ENCODE measurements at places on chromosomes 4 and X. TPM values are rescaled to one million over a fixed set of nuclear protein-coding genes. Genes with fewer than 3 reads are reported as not detected.
A peak's percentile ranks its signal among the peaks of the same experiment; 100 is the strongest.

DNA sequence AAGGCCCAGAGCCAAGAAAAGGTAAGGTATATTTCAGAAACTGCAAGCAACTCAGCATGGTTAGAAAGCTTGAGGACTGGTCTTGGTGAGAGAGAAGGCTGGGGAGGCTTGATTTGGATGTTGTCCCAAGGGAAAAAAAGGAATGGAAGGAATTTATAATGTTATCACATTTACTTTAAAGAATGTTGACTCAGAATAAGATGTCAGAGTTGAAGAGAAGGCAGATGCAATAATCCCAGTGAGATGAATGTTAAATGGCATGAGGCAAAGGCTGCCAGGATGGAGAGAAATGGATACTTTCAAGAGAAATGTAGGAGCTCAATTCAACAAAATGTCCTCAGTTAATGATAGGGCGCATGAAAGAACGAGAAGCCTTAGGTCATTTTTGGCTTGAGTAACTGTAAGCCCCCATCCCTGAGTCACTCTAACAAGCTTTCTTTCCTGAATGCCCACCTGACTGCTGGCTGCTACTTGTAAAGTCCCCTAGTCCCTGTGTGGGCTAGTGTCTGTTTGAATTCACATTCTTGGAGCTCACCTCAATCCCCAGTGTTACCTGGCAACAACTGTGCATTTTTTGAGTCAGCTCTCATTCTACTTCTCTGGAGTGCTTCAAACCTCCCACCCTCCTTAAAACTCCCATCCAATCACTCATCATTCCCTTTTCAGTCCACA, 103.0 kb upstream of the TAPT1 start:
- H3K27ac ChIP-seq, result no peak overlapping the region
- H3K36me3 ChIP-seq, result no peaks in the 10 kb centered on the region
- DNase-seq, result no peak
- no peaks in the 10 kb centered on the region for H3K27me3 ChIP-seq
- H3K4me1 ChIP-seq, result no peaks in the 10 kb centered on the region
- no peak overlapping the region for H3K4me3 ChIP-seq

Gene TMEM192
- total RNA-seq, result 20.5 TPM

DNA sequence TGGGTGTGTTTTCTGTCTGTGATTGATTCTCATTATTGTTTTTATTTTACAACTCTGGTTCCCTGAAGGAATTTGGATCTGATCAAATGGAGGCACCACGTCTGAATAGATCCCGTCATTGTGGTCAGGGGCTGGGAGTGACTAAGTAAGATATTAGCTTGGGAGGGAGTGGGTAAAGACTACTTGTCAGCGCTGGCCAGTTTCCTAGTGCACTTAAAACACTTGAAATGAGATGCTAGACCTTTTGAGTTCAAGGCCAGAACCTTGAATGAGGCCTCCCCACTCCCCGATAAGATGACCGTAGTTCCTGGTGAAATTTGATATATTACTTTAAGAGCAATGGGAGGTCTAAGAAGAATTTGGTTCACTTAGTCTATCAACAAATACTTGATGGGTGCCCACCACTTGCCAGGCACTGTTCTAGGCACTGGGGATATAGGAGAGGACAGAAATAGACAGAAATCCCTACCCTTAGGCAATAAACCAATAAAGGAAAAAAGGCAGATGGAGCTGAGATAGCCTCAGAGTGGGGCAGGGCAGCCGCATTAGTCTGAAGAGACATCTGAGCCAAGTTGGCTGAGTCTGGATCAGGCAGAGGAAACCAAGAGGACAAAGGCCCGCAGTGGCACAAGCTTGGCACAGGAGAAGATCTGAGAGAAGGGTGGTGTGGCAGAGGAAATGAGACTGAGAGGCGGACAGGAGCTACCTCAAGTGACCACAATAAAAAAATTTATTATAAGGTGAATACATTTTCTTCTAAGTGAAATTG, 11.8 kb downstream of the FAM184B start:
- DNase-seq, result no peak
- H3K4me1 ChIP-seq, result no peaks in the 10 kb centered on the region
- no peak overlapping the region for H3K4me3 ChIP-seq
- no peaks in the 10 kb centered on the region for H3K27me3 ChIP-seq

- H3K27ac ChIP-seq, result no peak overlapping the region
- H3K4me1 ChIP-seq, result no peaks in the 10 kb centered on the region
- no peaks in the 10 kb centered on the region for H3K27me3 ChIP-seq
- H3K4me3 ChIP-seq, result no peak overlapping the region
- H3K36me3 ChIP-seq, result no peaks in the 10 kb centered on the region
Measured at GRCh38 chr4:7226439-7226838, 34.1 kb downstream of the SORCS2 start.

GRCh38 chrX:97609938-97610337, 726.2 kb downstream of the RPA4 start:
- no peaks in the 10 kb centered on the region for H3K36me3 ChIP-seq
- no peak overlapping the region for H3K27ac ChIP-seq
- DNase-seq, result no peak
- H3K4me3 ChIP-seq, result no peak overlapping the region
- H3K27me3 ChIP-seq, result no peaks in the 10 kb centered on the region
- no peaks in the 10 kb centered on the region for H3K4me1 ChIP-seq

DNA sequence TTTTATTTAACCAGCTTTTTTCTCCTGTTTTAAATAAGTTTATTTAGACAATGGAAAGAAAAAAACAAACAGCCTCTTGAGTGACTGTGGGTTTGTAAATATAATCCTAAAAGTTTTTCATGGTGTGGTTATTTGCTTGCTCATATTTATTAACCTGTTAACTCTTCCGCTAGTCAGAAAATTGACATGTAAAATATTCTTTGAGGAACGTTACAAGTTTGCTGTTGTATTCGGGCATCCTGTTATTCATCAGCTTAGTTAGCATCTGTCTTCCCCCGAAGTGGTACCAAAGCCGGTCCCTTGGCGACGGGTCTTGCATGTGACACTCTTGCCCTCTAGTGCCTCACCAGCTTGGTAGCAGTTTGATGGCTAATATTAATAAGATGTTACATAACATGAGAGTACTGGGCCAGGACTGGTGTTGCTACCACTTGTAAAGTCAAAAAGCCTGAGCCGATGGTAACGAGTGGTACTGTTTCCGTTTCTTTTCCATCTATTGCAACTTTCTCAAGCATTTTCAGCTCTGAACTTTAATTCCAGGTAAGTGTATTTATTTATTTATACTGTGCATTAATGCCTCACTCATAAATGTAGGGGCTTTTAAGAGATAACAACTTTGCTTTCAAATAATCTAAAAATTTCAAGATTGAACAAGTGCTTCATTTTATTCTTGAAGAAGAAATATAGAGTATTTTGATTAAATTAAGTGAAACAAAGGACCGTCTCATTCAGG, at the start of gene NDST3:
TSS of gene NDST3 (plus strand) at position 434 of the 733 bp plus-strand sequence. CDS start 19,425 bp downstream, outside the sequence.
- H3K4me1 ChIP-seq, result no peaks in the 10 kb centered on the region
- H3K27me3 ChIP-seq, result no peaks in the 10 kb centered on the region
- no peak within 1 kb of the TSS for H3K27ac ChIP-seq
- H3K4me3 ChIP-seq, result peak within 1 kb of the TSS; percentile 51
- H3K36me3 ChIP-seq, result no peaks in the 10 kb centered on the region
- DNase-seq, result no peak

DNA sequence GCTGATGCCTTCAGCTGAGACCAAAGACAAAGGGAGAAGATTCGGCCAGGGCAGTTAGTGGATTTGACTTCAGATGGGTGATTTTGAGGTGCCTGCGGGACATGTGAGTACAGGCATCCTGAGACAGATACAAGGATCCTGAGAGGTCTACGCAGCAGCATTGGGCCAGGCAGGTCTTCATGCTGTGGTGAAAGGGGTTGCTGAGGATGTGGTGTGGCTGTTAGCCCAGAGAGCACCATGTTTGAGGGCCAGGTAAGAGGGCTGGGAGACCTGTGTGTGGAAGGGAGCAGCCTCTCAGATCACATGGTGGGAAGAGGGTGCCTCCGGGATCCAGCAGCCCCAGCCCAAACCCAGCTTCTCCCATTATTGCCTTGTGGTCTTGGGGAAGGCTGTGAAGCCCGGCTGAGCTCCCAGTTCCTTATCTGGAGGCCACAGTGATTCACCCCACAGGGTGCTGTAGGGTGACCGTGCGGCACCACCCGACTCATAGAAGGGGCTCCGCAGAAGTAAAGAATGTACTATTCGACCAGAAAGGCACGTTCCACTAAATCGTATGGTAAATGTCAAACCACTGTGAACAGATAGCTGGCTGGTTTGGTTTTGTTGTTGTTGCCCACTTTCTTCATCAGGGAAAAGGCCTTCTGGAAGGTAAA, 27.7 kb upstream of the TADA2B start:
- peaks cover 5% of the 10 kb centered on the region for H3K36me3 ChIP-seq
- no peaks in the 10 kb centered on the region for H3K4me1 ChIP-seq
- no peaks in the 10 kb centered on the region for H3K27me3 ChIP-seq

DNA sequence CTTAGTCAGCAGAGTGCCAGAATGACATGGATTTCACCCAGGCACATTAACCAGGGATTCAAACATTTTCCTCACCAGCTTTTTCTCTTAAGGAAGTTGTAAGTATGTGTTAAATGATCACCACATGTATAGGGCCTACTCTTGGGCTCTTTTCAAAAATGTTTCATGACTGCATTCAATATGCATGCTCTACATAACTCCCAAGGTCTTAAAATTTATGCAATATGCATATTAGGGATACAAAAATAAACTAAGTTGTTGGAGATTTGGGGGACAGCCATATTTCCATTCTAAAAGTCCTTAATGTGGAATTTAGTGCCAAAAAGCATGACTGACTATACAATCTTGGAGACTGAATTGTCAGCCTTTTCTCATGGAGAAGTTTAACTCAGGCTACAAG, 25.0 kb upstream of the TRPC5OS start:
- no peak overlapping the region for H3K4me3 ChIP-seq
- no peaks in the 10 kb centered on the region for H3K4me1 ChIP-seq
- peaks cover 65% of the 10 kb centered on the region for H3K27me3 ChIP-seq
- H3K27ac ChIP-seq, result no peak overlapping the region
- no peaks in the 10 kb centered on the region for H3K36me3 ChIP-seq
- DNase-seq, result no peak

DNA sequence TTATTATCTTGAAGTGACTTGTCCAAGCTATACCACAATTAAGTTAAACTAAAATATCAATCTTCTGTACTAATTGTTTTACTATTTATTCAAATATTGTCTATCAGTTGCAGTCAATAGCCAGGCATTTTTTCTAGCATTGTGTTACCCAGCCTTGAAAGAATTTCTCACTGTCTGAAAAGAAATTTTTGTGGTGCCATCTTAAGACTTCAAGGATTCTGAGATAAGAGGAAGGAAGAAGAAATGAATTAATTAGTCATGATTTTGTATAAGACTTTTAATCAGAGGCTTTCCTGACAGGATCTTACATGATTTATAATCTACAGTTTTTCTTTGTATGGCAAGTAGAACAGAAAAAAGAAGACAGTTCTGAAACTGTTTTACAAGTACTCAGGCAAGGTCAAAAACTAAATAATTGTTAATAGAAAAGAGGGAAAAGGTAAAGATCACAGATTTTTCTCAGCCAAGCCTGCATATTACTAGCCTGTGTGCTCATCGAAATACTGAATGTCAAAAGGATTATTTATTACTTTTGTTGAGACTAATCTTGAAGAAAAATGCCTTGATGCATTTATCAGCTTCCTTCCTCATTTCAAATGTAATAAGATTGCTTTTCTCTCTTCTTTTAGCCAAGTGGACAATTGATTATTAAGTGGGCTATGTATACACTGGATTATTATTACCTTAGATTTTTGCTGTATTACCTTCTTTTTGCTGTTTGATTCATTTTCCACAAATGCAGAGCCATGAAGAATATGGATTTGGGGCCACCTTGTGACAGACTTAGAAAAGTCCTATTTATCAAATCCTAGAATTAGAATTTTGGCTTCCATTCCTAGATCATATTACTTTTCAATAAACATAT, 53.8 kb downstream of the CXCL1 start:
- no peaks in the 10 kb centered on the region for H3K27me3 ChIP-seq
- DNase-seq, result no peak
- H3K4me1 ChIP-seq, result no peaks in the 10 kb centered on the region
- no peak overlapping the region for H3K27ac ChIP-seq

- no peaks in the 10 kb centered on the region for H3K27me3 ChIP-seq
- no peaks in the 10 kb centered on the region for H3K36me3 ChIP-seq
- no peak overlapping the region for H3K27ac ChIP-seq
- H3K4me1 ChIP-seq, result no peaks in the 10 kb centered on the region
Measured at GRCh38 chr4:82811392-82811791, 12.8 kb upstream of the SCD5 start.

DNA sequence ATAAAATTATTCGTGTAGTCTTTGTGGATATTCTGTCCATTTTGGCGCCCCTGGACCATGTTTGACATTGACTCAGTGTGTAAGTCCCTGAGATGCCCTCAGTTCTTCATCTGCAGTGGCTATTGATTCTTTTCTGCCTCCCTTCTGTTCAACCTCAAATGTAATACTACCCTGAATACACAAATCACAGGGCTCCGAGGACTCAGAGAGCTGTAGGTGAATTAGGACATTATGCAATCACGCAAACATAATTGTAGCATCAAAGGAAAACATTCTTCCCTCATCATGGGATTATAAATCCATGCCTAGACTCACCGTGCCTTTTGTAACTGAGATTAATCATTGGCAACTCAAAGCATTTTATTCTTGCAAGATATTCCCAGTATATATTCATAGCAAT, 161.4 kb upstream of the PACRGL start:
- no peaks in the 10 kb centered on the region for H3K27me3 ChIP-seq
- H3K27ac ChIP-seq, result no peak overlapping the region
- no peaks in the 10 kb centered on the region for H3K4me1 ChIP-seq
- H3K4me3 ChIP-seq, result no peak overlapping the region
- H3K36me3 ChIP-seq, result no peaks in the 10 kb centered on the region

Gene MAP9
- 11.9 TPM for total RNA-seq

Gene WWC2
- 40.3 TPM for total RNA-seq

DNA sequence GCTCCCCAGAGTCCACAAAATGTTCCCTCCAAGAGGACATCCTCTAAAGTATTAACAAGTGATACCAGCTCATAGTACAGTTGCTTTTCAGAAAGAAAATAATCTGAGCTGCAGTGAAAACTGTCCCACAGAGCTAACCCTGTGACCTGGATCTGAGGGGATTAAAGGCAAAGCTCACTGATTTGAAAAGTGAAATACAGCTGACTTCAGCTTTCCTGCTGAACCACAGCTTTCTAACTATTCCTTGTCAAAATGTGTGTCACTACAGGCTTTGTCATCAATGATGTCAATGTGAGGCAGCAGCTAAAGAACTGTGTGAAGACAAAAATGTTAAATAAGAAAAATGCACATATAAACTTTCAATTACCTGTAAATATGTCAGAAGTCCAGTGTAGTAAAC, 36.9 kb downstream of the DCHS2 start:
- H3K36me3 ChIP-seq, result no peaks in the 10 kb centered on the region
- H3K27ac ChIP-seq, result no peak overlapping the region
- H3K4me1 ChIP-seq, result no peaks in the 10 kb centered on the region

DNA sequence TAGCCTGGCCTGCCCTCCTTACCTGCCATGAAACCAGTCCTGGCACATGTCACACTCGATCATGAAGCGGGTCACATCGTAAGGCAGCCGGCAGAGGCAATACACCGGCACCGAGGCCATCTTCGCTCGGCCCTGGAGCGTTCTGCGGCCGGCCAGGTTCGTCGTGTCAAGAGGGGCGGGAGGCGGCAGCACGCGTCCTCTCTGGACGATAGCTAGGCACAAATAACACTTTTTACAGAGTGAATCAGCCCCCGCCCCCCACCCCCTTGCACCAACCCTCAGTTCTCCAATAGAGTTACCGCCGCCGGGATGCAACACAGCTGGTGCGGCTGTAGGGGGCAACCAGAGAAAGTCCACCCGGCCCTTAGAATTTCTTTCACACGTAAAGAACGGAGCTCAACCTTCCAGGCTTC, 1.7 kb downstream of the PHF8 start:
- H3K36me3 ChIP-seq, result no peaks in the 10 kb centered on the region
- H3K4me1 ChIP-seq, result no peaks in the 10 kb centered on the region

- H3K4me1 ChIP-seq, result no peaks in the 10 kb centered on the region
- H3K27ac ChIP-seq, result no peak overlapping the region
- no peaks in the 10 kb centered on the region for H3K36me3 ChIP-seq
- no peak for DNase-seq
Measured at GRCh38 chr4:152724494-152724893, 44.7 kb upstream of the TMEM154 start.
